ENCODE measurements at places on chromosomes 3 and 15.

DNA sequence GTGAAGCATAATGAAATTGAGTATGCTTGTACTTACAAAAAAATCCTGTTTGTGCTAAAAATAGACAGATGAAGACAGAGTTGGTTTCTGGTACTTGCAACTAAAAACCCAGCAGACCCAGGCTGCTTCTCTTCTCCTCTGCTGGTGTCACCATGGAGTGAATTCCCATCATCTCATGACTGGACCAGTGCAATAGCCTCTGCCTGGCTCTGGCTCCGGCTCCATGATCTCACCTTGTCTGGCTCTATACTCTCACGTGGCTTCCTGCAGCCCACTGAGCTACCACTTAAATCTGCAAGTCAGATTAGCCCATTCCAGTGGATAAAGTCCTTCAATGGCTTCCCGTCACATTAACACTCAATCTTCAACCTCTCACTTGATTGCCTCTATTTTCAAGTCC, 129.2 kb upstream of the CADPS start:
- no peak for DNase-seq

DNA sequence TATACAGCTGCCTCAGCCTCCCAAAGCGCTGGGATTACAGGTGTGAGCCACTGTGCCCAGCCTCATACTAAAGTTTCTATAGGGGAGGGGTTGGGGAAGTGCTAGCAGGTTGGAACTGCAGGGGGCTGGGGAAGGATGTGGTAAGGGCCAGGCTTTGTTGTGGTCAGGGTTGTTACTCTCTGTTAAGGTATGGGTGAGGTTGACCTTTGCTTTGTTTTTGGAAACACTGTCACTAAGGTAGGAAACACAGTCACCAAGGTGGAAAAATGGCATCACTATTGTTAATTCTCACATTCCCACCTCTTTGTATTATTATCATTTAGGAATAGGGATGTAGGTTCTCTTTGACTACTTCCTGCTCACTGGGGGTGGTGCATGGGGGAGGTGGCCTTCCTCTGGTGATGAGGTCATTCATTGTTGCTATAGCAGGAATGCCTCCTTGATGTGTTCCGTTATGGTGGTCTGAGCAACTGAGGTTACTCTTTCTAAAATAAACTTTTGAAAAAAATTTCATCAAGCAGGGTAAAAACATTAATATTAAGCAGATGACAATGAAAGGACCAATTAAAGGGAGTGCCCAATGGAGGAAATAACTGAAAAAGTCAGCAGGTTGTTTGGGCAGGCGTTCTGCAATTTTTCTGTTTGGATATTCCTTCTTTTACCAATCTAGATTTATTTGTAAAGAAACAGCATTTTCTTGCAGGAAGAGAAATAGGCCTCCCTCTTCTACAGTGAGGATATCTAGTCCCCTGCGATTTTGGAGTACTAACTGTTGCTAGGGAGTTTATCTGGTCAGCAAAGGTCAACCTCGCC, 150.5 kb downstream of the WDR76 start:
- DNase-seq, result no peak

- no peak for DNase-seq
These were observed 516.6 kb downstream of the EPHB1 start for GRCh38 chr3:135311699-135312098.

DNA sequence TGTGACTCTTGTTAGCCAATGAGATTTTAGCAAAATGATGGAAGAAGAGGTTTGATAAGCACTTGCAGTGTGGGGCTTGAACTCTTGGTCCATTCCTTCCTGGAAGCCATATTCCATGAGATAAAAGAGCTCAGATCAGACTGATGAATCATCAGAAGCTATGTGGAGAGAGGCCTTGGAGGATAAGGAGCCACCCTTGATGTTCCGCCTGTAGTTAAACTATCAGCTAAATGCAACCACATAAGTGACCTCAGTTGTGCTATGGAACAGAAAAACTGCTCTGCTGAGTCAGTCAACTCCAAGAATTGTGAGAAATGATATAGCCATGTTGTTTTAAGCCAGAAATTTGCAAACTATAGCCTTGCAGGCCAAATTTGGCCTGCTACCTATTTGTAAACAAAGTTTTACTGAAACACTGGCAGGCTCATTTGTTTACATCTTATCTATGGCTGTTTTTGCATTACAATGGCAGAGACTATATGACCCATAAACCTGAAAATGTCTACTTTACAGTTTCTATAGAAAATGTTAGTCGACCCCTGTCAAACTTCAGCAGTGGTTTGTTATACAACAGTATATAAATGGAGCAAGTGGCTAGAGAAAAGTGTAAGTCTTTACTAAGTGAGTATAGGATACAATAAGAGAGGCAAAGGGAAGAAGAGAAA, 27.6 kb upstream of the GAP43 start:
- no peak for DNase-seq

DNA sequence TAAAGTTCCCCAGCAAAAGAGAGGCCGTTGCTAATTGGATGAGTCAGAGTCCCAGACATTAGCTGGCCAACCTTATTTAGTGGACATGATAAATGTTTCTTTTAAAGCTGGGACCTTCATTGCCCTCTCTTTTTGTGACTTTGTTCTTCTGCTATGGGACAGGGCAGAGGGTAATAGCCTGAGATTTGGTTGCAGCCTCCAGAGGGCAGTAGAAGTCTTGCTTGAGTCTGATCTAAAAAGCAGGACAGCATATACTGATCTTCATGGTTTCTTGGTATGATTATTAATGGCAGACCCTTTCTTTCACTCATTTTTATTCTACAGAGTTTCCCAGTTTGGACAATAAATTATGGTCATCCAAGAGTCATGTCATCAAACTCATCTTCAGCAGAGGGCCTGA, 25.1 kb upstream of the ZKSCAN7 start:
- no peak for DNase-seq

GRCh38 chr3:65788461-65788860, 250.3 kb downstream of the MAGI1 start:
- DNase-seq, result no peak

DNA sequence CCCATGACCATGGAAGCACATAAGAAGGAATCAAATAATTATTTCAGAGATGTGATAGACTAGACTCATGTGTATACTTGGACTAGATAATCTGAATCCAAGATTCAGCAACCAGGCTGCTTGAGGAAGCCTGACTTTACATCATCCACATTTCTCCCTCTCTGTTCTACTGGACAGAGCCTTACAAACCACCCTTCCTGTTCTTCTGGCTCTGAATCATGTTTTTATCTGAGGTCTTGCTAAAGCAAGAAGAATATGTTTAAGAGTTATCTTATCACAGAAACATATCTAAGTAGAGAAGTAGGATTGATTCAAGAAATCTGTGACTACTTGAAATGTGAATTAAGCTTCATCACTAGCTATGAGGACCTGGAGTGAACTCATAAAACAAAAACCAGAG, 71.1 kb upstream of the SLC24A5 start:
- no peak for DNase-seq

GRCh38 chr3:60917141-60917540, 334.1 kb downstream of the FHIT start:
- DNase-seq, result no peak

- no peak for DNase-seq
These were observed 32.3 kb upstream of the DUSP7 start for GRCh38 chr3:52088445-52089367.

GRCh38 chr15:75455982-75456531, 4.6 kb upstream of the SIN3A start:
- DNase-seq, result no peak

DNA sequence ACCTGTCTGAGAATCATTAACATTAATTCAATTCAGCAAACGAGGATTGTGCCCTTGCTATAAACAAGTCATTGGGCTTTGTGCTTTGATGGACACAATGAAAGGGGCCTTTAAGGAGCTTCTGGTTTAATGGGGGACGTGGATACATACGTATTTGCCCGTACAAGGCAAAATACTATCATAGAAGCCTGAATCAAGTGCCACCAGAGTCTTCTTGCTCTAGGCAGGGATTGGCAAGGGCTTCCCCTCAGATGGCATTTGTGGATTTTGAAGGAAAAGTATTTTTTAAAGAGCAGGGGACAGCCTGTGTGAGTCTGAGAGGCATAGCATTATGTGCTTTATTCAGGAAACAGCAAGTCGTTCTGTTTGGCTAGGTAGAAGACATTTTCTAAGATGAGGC, 83.7 kb upstream of the NEDD4 start:
- no peak for DNase-seq

GRCh38 chr3:49930922-49931321, 1.3 kb upstream of the MON1A start:
- no peak for DNase-seq

DNA sequence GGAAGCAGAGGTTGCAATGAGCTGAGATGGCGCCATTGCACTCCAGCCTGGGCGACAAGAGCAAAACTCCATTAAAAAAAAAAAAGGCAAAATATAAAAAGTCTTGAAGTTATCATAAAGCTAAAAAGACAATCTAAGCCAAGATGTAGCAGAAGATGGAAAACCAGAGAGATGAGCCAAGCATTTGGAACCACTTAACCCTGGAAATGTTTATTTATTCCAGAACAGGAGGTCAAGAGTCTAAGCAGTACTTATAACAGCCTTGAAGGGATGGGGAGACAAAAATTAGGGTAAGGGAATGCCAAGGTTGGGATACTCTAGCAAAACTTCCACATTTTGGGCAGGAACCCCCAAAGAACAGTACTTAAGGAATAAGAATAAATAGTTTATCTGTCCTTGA, 30.1 kb downstream of the FAIM start:
- DNase-seq, result no peak

DNA sequence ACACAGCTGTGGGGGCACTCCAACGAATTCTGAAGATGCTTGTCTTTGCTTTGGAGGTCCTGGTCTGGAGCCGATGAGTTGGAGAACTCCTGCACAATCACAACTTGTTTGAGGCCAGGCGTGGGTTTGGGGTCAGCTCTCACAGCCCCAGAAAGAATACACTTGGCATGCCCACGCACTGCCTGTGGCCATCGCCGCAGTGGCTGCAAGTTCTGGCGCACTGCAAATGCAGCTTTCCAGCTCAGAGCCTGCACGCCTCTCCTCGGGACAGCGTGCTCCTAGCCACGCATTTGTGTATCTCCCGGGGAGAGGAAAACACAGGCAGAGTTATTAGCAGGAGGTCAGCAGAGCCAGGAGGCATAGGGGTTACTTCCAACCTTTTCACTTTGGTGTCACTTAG, 282.7 kb downstream of the ADAMTS17 start:
- DNase-seq, result no peak

DNA sequence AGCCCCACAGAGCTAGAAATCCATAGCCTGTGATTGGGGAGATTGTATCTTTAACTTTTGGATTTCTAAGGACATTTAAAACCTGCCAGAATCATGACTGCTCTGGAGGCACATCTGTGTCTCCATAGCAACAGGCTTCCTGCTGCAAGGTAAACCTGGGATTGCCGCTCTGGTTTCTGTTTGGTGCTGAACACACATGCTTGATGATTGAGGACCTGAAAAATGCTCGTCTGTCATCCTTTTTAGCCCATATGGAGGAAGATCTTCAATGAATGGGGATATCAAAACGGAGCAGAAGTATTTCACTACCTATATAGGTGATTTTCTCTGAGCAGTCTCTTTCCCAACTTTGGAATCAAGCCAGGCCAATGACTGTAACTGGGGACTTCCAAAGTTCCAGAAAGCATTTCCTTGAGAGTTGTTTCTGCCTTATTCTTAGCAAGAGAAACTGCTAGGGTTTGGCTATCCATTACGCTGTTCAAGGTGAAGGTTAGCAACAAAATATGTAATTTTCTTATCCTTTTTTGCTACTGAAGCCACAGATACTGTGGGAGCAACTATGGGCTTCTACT, 96.5 kb upstream of the TNIK start:
- DNase-seq, result no peak

DNA sequence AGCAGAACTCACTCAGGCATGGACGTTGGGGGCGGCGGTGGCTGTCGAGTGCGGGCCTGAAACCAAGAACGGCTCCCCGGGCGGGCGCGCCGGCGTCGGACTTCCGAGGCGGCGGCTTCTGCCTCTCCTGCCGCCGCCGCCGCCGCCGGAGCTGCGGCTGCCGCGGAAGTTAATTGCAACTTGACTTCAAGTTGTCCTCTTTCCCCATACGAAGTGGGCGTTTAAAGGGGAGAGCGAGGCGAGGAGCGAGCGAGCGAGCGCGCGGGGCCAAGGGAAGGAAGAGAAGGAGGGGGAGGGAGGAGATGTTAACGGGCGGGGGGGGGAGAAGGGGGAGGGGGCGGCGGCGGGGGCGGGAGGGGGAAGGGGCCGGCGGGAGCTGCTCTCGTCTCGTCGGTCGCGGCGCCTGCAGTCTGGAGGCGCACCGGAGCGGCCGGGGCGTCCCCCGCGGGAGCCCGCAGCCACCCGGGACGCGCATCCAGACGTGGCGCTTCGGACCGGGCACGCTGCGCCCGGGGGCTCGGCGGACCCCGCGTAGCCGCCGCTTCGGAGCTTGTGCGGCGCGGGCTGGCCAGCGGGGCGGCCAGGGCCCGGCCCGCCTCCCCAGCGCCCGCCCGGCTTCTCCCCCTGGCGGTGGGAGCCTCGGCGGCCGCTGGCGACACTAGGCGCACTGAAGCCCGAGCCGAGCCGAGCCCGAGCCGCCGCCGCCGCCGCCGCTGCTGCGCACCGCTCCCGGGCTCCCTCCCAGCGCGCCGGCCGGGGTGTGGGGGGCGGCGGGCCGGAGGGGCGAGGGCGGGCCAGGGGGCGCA, 19.7 kb upstream of the SATB1 start:
- no peak for DNase-seq

GRCh38 chr15:60854858-60855564, 374.1 kb downstream of the RORA start:
- no peak for DNase-seq

GRCh38 chr3:131543714-131544113, 40.9 kb upstream of the MRPL3 start:
- DNase-seq, result no peak

DNA sequence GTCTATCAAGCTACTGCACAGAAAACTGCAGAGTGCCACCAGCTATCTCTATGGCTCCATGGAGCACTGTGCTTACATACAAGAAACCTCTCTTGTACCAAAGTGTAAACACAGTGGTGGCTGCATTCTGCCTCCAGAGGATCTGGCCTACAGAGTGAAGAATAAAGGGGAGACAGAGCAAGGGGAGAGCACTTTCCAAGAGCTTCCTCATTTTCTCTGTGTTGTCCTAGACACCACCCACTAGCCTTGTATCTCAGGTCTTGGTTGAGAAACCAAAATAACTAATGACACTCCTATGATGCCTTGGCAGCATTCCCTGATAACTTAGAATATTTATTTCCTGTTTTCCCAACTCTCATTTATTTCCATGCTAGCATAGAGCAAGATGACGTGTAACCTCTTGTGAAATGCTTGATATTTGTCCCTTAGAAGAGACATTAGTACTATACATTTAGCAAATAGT, 56.9 kb upstream of the PHLDB2 start:
- no peak for DNase-seq

DNA sequence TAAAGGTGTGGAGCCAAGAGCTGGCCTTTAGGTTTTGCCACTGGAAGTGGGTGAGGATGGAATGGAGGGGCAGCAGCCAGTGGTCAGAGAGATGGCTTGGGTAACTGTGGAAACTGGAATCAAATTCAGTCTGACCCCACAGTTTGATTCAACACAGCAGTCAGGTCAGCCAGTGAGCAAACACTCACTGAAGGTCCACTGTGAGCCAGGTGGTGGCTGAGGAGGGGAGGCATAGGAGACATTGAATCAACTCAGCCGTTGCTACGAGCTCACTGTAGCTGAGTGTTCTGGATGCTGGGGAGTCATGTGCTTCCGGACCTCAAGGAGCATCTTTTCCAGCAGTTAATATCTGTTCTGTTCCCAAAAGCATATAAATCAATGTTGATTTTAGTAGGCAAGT, 37.5 kb downstream of the LPP start:
- DNase-seq, result no peak

Data from cerebellar nuclear complex (tissue), 1 donor.